Uterus (tissue), 4 donors: ENCODE measurements at places on chromosomes 12 and 14.

GRCh38 chr12:116241157-116241759 lies 36.2 kb downstream of the MED13L start:
- no peak overlapping the region for H3K4me3 ChIP-seq
- no peaks in the 10 kb centered on the region for H3K36me3 ChIP-seq
- no peak for DNase-seq
- H3K27me3 ChIP-seq, result no peaks in the 10 kb centered on the region
- no peaks in the 10 kb centered on the region for H3K4me1 ChIP-seq

DNA sequence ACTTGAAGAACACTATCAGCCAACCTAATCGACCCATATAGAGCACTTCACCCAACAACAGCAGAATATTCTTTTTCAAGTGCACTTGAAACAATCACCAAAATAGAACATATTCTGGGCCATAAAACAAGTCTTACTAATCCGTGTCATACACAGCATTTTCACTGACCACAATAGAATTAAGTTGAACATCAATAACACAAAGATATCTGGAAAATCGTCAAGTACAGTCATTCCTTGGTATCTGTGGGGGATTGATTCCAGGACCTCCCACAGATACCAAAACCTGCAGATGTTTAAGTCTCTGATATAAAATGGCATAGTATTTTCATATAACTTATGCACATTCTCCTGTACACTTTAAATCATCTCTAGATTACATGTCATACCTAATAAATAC lies 295.7 kb downstream of the BCL11B start:
- H3K27me3 ChIP-seq, result no peaks in the 10 kb centered on the region
- no peak overlapping the region for H3K27ac ChIP-seq
- H3K4me1 ChIP-seq, result no peaks in the 10 kb centered on the region
- H3K36me3 ChIP-seq, result no peaks in the 10 kb centered on the region
- no peak overlapping the region for H3K4me3 ChIP-seq

- no peaks in the 10 kb centered on the region for H3K36me3 ChIP-seq
- no peak overlapping the region for H3K27ac ChIP-seq
- no peak overlapping the region for H3K4me3 ChIP-seq
- no peaks in the 10 kb centered on the region for H3K27me3 ChIP-seq
- H3K4me1 ChIP-seq, result peaks cover 16% of the 10 kb centered on the region
- no peak for DNase-seq
Observed at GRCh38 chr12:116884871-116885270, 3.6 kb upstream of the HRK start.

GRCh38 chr12:107788690-107789458 lies 14.4 kb downstream of the ASCL4 start:
- DNase-seq, result no peak
- H3K27ac ChIP-seq, result no peak overlapping the region
- H3K36me3 ChIP-seq, result no peaks in the 10 kb centered on the region
- H3K27me3 ChIP-seq, result no peaks in the 10 kb centered on the region
- H3K4me1 ChIP-seq, result no peaks in the 10 kb centered on the region
